ENCODE measurements at places on chromosomes 16 and 17.

DNA sequence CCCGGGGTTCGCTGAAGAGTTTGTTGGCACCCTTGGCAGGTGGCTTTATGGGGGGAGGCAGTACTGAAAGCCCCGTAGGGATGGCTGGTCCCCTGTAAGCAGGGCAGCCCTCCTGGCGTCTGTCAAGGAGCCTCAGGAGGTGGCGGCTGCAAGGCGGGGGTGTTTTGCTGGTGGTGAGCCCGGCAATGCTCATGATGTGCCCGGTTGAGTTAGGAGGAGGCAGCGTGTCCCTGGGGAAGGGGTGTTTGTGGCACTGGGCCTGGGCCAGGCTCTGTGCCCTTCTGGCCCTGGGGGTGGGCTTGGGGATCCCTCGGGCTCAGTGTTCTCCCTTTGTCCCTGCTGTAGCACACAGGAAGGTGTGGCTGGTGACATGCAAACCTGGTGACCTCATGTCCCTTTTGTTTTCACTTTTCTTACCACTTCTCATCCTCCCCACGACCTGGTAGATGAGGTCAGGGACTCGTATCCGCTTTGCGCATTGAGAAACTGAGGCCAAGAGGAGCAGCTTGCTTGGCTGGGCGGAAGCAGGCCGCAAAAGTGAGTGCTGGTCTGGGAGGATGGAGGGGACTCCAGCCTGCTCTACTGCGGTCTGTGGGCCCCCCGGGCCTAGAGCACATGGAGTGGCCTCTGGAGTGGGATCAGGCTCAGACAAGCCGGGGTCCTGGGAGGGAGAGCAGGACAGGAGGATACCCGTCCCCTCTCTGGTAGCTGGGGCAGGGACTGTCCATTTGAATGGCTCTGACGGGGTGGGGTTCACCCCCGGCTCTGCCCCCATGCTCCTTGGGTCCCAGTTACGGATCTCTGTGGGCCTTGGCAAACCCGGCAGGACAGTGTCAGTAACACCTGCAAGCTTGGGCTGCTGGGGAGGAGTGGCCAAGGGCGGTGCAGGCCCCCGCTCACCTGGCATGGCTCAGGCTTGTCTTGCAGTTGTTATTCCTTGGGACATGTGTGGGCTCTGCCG lies 2.2 kb downstream of the SNN start:
- no peak for DNase-seq

DNA sequence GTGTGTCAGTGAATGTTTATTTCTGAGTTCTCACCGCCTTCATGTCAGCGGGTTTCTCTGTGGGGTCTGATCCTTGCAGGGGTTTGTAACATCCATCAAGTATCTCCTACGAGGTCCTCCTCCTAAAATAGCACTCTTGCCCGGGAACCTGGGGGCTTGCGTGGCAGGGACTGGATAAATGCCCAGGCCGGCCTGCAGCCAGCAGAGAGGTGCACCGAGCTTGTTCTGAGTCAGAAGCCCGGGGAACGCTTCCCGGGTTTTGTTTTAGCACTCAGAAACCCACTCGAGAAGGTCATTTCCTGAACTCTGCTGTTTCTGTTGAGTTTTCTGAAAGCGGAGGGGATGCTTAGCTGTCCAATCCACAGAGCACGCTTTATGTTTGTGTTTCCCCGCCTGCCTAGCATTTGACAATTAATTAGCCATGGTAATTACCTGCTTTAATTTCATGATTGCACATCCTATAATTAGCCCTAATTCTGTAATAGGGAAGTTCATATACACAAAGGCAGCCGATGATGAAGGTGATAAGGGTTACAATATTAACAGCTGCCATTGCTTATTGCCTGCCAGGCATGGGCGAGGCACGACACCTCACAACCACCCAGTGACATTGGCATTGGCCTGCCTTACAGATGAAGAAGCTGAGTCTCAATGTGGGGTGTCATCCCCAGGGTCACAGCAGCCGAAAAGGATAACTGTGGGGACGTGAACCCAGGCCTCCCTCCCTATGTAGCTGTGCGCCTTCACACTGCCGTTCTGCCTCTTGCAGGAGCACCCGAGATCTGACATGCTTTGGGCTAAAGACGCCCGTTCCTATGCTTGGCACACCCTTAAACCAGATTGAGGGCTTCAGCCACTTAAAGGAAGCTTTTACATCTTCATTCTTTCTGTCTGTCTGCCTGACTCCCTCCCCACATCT lies 333.1 kb downstream of the CPPED1 start:
- peak; percentile 79 for DNase-seq

GRCh38 chr17:45580924-45581323 lies 90.4 kb upstream of the PLEKHM1 start:
- no peak for DNase-seq

GRCh38 chr17:78903101-78903779 lies at the start of gene CEP295NL:
TSS of gene CEP295NL (minus strand) at chr17:78903201. CDS start at chr17:78901828, 1,373 bp downstream.
- no peak for DNase-seq

GRCh38 chr17:77999413-78000173 lies 41.1 kb downstream of the TNRC6C start:
- no peak for DNase-seq

DNA sequence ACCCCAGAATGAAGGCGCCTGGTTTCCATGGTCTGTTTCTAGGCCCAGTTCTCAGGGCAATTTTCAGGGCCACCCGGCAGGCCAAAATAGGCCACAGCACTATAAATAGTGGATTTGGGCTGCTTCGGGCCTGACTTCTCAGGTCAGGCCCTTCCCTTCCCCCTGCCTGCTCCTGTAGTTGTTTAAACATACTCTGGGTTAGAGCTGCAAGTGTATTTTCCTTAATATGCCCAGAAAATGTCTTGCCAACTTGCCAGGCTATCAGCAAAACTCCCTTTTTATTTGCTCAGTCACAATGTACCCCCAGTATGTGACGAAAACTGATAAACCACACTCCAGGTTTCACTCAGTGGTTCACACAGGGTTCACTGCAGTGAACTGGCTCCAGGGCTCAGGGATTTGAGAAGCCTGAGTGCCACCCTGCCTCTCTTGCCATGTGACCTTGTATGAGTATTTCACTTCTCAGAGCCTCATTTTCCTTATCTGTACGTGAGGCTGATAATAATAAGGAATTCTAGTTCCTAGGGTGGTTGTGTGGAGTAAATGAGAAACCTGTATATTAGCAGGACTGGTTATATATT lies 76.5 kb downstream of the GPRC5B start:
- DNase-seq = no peak

DNA sequence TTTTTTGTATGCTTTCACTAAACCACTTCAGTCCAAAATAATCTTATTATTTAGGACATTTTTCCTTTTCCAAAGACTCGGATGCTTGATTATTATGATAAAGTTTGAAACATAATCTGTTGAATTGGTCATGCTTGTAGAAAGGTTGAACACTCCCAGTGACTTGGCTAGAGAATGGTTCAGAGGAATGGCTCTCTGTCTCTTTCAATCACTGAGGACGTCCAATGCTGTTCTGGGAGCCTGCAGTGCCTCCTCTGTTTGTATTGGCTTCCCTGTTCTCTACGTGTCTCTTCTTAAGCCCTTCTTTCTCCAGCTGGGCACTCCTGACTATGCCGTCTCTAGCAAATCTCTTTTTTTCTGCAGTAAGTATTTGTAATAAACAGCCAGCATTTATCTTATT lies 369.0 kb upstream of the DYNLRB2 start:
- DNase-seq = no peak

GRCh38 chr17:81347437-81347836 lies 47.8 kb upstream of the BAHCC1 start:
- DNase-seq = no peak

GRCh38 chr17:75386430-75386829 lies 19.0 kb downstream of the GRB2 start:
- no peak for DNase-seq

DNA sequence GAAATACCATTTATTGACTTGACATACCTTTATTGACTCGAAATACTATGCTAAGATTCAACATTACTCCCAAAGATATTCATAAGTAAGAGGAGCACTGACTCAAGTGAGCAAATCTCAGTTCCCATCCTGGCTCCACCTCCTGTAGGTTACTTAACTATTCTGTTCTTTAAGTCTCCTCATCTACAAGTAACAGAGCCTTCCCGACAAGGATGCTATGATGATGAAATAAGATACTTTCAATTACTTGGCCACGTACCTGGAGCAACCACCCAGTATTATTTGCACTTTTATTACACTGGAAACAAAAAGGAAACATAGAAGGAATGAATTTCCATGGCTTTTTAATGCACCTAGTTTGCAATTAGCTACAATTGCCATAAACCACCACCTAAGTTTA lies 16.3 kb downstream of the KANSL1 start:
- no peak for DNase-seq
